DMS53 (cell line): ENCODE measurements at places on chromosomes 16 and 17.
A peak's percentile ranks its signal among the peaks of the same experiment; 100 is the strongest.

DNA sequence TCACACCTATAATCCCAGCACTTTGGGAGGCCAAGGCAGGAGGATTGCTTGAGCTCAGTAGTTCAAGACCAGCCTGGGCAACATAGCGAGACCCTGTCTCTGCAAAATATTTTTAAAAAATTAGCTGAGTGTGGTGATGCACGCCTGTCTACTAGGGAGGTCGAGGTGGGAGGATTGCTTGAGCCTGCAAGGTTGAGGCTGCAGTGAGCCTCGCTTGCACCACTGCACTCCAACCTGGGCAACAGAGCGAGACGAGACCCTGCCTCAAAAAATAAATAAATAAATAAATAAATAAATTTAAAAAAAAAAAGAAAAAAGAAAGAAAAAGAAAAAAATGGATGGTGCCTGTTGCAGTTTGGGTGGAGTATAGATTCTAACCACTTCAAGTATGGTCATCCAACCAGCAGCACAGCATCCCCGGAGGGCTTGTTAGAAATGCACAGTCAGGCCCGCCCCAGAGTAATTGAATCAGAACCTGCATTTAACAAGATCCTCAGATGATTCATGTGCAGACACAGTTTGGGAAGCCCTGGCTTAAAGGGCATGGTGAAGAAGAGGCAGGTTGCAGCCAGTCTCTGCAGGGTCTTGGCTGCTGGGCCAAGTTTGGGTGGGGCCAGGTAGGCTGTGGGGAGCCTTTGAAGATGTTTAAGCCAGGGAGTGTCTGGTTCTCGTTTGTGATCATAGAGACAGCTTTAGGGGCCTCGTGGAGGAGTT is 40.8 kb downstream of the MRC2 start:
- DNase-seq = no peak

- no peak for DNase-seq
These were observed 43.8 kb upstream of the ATP2A3 start for GRCh38 chr17:4008082-4008435.

DNA sequence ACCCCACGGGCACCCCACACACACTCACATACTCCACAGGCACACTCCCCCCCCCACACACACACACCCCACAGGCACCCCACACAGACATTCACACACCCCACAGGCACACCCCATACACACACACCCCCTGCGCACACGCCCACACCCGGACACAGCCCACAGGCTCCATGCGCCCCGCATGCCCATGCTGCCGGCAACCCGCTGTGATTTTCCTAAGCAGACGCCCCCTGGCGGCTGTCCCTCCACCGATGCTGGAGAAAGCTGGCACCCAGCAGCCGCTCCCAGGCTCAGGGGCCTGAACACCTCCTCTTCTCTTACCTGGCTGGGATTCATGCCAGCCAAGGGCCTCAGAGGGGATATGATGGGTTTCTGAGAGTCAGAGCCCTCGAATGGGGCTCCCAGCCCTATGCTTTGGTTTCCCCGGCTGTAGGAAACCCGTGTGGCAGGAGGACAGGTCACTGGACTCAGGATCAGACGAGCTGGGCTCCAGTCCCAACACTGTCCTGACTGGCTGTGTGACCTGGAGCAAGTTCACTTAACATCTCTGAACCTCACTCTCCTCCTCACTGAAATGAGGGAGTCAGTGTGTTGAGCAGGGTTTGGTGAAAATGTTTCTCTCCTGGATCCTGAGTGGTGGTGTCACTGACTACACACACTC is 19.6 kb upstream of the TNFRSF13B start:
- peak; percentile 85 for DNase-seq

- DNase-seq = peak; percentile 81
These were observed 17.5 kb downstream of the COG7 start for GRCh38 chr16:23435500-23435899.

GRCh38 chr16:1494129-1494640 is 1.0 kb downstream of the TELO2 start:
- peak; percentile 43 for DNase-seq

DNA sequence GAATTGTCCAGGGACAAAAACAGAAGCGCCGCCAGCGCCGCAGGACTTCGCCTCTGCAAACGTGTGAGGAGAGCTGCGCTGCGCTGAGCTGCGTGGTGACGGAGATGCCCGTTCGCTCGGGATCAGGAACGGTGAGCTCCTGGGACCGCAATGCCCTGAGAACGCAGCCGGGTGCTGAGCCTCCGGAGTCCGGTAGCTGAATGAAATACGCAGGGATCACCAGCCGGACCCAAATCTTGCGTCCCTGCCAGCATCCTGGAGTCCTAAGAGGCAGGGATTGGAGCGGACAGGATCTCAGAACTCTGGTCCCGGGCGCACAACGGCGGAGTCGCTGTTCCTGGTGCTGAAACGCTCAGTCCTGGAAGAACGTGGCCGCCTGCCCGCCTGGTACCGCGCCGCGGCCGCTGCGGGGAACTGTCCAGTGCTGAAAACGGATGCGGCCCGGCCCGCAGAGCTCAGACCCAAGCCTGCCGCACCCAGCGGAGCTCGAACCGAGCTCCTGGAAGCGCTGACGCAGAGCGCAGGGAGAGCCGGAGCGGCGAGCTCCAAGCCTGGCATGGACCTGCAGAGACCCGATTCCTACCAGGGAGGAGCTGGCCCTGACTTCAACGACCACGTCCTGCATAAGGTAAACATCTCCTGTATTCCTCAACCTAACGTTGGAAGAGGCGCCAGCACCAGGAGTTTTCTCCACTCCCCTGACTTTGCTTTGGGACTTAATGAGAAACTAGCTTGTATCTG is 41.5 kb downstream of the CD300LF start:
- peak; percentile 82 for DNase-seq

DNA sequence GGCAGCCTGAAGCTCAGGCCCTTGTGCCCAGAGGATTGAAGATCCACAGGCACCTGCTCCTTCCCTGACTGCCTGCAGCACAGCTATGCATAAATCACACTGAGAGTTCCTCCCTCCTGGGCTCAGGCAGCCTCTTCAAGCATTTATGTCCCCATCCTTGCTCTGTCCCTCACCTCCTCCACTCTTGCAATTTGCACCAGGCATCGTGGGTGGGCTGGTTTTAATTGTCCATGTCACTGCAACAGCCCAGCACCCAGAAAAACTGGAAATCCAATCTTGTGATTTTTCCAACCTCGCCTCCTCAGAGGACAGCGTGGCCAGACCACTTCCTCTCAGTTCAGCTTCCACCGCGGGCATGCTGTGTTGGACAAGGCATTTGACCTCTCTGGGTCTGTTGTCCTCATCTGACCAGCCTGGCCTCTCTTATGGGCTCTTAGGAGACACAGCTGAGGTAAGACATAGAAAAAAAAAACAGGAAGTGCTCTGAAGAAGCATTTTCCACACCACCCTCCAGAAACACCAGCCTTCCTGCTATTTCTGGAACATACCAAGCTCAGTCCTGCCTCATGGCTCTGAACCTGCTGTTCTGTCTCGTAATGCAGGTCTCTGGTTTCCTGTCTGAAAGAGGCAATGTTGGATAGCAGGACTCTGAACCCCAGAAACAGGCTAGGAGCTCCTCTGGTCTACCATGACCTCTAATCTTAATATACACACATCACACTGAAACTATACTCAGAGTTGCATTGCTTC is 8.3 kb downstream of the TMEM114 start:
- peak; percentile 25 for DNase-seq

DNA sequence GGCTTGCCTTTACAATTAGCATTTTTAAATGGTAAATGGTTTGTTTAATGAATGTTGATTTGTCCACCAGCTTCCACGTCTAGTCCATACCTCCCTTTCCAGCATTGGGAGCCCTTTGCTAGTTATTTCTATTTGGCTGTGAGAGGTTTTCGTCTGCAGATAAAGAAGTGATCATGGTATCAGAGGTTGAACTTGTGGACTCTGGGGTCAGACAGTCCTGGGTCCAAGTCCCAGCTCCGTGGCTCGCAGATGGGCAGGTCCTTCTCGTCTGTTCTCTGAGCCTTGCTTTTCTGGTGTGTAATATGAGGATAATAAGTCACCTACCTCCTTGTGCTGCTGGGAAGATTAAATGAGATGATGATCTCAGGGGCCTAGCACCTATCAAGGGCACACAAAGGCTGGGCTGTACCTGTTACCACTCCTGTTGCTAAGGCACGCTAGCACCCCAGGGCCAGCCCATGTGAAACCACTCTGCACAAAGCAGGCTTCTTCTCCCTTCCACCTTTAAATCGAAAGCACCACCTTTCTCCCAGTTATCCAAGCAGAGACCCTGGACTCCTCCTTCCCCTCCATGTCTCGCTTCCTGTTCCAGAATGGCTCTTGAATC is 103.9 kb downstream of the GNAO1 start:
- no peak for DNase-seq

DNA sequence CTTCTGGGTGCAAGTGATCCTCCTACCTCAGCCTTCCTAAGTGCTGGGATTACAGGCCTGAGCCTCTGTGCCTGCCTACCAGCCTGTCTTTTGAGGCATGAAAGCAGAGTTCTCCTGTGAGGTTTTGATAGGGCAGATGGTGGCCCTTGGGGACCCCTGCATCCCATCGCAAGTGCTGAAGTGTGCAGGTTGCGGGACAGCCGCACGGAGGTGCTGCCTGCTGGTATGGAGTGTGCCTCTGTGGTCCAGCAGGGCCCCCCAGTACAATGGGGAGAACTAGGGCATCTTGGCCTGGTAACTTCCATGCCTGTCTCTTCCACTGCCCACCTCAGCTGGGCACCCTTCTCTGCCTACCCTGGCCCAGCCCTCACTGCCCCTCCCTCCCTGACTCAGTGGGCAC is 9.9 kb upstream of the NDRG4 start:
- no peak for DNase-seq

GRCh38 chr17:40124279-40125141 is 2.7 kb downstream of the MSL1 start:
- peak; percentile 40 for DNase-seq

DNA sequence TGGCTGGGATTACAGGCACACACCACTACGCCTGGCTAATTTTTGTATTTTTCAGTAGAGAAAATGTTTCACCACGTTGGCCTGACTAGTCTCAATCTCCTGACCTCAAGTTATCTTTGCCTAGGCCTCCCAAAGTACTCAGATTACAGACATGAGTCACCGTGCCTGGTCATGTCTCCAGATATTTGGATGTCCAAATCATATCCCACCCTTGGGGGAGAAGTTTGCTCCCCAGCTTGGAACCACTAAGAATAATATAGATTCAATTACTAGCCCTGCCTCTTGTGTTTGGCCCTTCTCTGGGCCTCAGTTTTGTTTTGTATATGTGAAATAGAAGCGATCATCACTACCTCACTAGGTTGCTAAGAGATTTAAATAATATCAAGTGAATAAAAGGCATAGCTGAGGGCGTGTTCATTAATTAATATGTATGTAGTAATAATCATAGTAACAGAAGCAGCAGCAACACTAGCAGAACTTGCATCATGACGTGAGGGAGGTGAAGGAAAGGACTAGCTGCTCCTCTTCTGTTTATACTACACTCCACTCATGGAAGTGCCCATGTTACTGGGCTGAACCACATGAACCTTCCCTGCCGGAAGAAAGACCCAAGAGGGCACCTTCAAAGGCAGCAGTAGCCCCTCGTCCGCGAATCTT is 253.6 kb upstream of the XYLT1 start:
- DNase-seq = no peak

DNA sequence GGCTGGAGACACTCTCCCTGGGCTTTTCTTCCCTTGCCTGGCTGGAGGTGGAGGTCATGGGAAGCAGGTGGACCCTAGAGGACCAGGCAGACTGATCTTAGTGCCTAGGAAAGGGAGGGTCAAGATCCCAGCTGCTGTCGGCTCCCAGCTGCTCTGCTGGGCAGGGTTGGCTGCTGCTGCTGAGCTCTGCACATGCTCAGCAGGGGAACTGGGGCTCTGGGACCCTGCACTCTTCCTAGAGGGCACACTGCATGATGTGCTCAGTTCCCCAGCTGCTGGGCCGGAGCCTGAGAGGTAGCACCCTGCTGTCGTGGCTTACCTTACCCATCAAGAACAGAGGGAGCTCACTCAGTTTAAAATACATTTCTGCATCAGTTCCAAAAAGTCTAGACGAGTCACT is 34.3 kb downstream of the VAC14 start:
- no peak for DNase-seq

DNA sequence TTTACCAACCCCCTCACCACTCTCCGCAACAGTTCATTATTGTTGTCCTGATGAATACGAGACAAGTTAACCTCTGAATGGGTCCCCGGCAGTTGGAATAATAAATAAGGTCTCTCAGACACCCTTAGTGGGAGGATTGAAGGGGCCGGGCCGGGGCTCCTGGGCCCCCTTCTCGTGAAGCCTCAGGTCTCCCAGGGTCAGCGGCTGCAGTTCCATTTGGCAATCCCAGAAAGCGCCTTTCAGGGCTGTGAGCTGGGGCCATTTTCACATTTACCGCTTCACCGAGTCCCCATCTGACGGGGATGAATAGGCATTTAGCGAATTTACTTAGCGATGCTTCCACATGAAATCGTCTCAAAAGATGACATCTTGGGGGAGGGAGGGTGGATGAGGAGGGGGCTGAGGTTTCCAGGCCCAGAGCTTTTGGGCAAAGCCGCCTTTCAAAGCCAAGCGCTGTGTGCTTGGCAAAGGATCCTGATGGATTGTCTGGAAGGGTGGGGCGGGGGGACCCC is 309.8 kb downstream of the XYLT1 start:
- DNase-seq = no peak

DNA sequence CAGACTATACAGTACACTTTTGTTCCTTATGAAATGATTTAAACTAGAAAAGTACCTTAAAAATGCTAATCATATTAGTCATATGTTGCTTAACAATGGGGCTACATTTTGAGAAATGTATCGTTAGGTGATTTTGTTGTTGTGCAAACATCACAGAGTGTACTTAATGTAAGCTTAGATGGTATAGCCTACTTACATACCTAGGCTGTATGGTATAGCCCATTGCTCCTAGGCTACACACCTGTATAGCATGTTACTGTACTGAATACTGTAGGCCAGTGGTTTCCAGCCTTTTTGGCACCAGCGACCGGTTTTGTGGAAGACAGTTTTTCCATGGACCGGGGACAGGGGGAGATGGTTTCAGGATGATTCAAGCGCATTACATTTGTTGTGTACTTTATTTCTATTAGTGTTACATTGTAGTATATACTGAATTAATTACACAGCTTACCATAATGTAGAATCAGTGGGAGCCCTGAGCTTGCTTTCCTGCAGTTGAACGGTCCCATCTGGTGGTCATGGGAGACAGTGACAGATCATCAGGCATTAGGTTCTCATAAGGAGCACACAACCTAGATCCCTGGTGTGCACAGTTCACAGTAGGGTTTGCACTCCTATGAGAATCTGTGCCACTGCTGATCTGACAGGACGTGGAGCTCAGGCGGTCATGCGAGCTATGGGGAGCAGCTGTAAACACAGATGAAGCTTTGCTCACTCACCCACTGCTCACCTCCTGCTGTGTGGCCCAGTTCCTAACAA is 35.0 kb upstream of the MRC2 start:
- DNase-seq = no peak
